ENCODE measurements at places on chromosomes 11 and 22. TPM values are rescaled to one million over a fixed set of nuclear protein-coding genes. Genes with fewer than 3 reads are reported as not detected.

The APOC3 gene
- not detected for total RNA-seq

The NOX4 gene
- total RNA-seq = not detected

The MS4A15 gene
- not detected for total RNA-seq

The SCT gene
- not detected for total RNA-seq

The POU2AF1 gene
- total RNA-seq = 4.8 TPM

The MS4A6E gene
- not detected for total RNA-seq

The SCGB2A2 gene
- total RNA-seq = not detected

The MYO18B gene
- total RNA-seq = 0.80 TPM

The RHOD gene
- 1.8 TPM for total RNA-seq

The DCHS1 gene
- 0.40 TPM for total RNA-seq

The ACRV1 gene
- total RNA-seq = not detected

The EMID1 gene
- total RNA-seq = not detected

The GDPD4 gene
- total RNA-seq = not detected
